NCI-H510A (cell line): ENCODE measurements at places on chromosomes 6 and 20.

- DNase-seq = no peak
These were observed 7.3 kb downstream of the RAET1E start for GRCh38 chr6:149890629-149891045.

GRCh38 chr6:9646342-9647070, 768.4 kb downstream of the TFAP2A start:
- DNase-seq = no peak

GRCh38 chr6:25963426-25964123, 973 bp downstream of the TRIM38 start:
- DNase-seq = peak; percentile 65

GRCh38 chr6:1502041-1502440, 107.7 kb upstream of the FOXC1 start:
- DNase-seq = no peak

DNA sequence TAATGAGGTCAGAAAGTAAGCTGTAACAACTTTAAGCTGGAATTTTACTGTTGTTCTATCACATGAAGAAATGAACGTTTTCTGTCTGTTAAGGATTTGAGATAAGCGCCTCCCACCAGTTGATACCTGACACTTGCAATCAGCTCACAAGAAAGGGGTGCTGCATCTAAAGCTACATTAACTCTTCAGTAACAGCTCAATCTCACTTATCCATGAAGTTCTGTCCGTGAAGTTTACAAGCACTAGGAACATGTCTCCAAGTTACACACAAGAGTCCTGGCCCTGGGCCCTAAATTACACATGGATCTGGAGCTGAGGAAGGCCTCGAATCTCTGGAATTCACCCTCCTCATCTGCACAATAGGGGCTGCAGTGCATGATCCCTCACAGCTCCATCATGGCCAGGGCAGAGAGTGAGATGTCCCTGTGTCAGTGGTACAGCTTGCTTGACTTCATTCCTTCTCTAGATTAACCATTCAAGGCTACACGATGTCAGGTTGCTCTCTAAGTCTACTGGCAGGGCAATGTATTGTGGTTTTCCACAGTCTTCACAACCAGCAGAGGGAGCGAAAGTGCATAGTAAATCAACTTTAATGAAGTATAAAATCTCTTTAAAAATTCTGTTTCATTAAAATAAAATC, 182.4 kb upstream of the MCHR2 start:
- DNase-seq = no peak

DNA sequence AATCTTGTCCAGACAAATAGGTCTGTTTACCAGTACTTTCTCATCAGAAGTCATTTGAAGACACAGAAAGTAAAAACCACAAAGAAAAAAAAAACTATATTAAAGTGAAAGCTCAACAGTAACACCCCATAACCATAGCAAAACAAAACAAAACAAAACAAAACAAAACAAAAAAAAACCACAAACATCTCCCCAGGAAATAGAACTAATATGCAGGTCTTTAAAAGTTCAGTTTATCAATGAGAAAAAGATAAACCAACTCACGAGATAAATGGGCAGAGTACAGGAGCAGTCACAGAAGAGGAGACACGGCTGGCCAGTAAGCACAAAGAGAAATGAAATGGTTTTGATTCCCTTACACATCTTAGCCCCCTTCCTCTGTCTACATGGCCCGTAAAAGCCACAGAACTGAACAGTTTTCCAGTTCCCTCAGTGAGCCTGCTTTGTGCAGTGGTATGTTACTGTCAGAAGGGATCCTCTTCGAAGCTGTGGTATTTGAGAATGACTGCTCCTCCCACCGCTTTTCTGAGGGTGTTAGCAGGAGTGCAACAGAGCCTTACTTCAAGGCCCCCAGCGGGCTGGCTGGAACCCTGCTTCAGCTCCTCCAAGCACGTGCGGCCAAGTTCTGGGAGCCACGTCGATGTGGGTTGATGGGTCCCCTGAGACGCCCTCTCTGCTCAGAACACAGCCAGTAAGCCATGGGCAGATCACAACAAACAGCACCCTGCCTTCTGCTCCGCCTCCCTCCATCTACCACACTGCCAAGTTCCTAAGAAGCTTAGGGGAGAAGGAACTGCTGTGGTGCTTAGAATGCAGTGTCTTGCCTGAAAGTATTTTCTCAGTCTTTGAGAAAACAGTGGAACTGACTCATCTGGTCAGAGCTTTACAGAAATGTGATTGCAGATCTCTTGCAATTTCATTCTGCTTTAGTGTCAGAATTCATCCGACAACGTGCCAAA, 14.0 kb downstream of the UST start:
- DNase-seq = no peak

DNA sequence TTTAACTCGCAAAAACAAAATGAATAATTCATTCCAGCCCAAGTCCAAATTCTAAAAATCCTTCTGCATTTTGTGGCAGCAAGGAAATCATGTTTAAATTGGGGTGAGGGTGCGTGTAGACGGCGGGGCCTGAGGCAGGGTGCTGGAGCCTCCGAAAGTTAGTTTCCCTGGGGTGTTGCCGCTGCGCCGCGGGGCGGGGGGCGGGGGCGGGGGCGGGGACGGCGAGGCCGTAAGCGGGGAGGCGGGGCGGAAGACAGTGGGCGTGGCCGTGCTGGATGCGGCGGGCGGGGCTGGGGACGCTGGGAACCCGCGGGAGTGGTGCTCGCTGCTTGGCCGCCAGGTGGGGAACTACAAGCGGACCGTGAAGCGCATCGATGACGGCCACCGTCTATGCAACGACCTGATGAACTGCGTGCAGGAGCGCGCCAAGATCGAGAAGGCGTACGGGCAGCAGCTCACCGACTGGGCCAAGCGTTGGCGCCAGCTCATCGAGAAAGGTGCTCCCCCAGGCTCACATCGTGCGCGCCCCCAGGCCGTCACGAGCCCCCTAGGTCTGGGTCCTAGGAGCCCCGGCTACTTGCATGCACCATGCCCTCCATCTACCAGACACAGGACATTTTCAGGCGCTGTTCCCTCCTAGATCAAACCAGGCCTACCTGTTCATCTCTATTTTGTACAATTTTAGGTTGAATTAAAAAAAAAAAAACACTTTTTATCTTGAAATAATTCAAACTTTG, 29.0 kb downstream of the SPDEF start:
- peak; percentile 96 for DNase-seq

GRCh38 chr6:10402648-10403311, 12.1 kb downstream of the TFAP2A start:
- DNase-seq = no peak

DNA sequence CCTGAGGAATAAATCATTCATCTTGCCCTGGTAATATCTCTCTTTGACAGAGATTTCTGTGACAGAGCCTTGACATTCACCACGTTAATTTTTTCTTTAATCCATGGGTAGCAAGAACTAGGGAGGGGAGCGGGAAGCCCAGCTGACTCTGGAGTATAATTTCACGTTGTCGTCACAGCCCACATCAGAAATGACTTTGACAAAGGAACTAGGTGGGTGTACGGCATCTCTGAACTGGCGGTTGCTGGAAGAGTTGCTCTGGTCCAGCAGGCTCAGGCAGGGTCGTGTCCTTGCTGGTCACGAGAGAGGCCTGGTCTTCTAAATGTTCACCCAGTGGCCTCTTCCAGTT, 397.1 kb upstream of the CNR1 start:
- no peak for DNase-seq

- no peak for DNase-seq
These were observed 492.4 kb upstream of the CDH4 start for GRCh38 chr20:60759651-60760050.

- DNase-seq = peak; percentile 31
These were observed 43.6 kb downstream of the C6orf15 start for GRCh38 chr6:31068669-31069340.

- DNase-seq = no peak
These were observed 21.3 kb upstream of the CST3 start for GRCh38 chr20:23658989-23659609.

- no peak for DNase-seq
These were observed 6.3 kb downstream of the OSER1 start for GRCh38 chr20:44204156-44204831.

DNA sequence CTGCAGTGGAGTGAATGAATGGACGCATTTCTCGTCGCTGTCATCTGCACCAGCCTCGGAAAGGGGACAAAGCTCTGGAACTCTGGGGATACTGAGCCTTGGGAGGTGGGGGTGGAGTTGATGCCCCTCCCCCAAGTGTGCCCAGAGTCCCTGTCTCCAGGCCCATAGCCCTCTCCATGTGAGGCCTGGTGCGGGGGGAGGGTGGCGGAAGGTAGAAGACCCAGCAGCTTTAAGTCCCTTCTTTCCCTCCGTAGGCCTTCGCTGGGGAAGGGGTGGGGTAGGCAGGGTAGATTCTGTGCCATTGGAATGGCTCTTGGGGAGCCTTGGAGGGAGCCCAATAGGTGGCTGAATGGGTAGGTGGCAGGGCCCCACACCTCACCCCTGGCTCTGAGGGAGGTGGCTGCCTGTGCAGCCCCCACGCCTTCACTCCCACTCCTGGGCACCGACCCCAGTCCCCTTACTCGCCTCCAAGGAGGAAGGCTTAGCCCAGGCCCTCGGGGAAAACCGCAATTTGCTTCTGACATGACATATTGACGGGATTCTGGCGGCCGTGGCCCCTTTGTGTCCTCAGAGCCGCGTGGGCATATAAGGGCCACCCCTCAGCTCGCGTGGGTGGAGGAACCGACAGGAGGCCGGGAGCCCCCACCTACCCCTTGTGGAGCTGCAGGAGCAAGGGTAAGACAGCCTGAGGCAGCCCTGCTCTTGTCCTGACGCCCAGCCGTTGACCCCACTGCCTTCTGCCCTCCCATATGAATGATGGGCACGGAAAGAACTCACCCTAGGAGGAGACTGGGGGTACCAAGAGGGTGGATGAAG, at the start of gene BPIFB3:
TSS of gene BPIFB3 (plus strand) at position 613 of the 816 bp plus-strand sequence. CDS start 1,533 bp downstream, outside the sequence.
- DNase-seq = no peak

GRCh38 chr20:12824328-12825225, 184.2 kb upstream of the SPTLC3 start:
- no peak for DNase-seq

- no peak for DNase-seq
These were observed 18.3 kb downstream of the ARHGAP18 start for GRCh38 chr6:129691709-129692108.

DNA sequence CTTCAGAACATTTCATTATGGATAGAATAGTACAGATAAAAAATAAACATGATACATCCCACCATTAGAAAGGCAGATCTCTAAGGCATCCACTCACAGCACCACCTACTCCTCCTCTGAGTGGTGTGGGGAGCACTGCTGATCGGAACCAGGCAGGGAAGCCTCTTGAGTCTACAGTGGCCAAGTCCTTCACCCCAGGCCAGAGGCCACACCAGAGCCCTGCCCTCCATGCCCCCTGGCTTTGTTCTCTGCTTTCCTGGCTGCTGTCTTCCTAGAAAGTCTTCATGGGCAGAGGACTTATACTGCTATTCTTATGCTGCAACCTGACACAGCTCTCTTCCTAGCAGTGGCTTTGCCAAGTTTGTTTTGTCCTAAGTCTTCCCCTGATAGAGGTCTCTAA, 201.8 kb upstream of the THBS2 start:
- DNase-seq = no peak

DNA sequence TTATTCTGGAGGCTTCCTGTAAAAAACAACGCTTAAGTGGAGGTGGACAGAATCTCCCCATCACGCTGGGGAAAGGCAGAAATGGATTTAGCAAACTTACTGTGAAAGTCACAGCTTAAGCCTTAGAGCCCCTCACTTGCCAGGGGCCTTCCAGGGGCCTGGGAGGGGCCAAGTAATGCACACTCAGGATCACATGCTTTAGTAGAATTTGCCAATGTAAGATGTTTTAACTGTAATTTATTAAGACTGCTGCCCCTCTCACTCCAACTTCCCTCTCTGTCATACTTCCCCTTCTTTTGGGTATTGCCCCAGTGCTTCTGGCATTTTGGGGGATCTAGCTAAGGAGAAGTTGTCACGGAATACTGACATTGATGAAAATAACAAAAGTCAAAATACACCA, 12.6 kb upstream of the ADA start:
- DNase-seq = no peak

DNA sequence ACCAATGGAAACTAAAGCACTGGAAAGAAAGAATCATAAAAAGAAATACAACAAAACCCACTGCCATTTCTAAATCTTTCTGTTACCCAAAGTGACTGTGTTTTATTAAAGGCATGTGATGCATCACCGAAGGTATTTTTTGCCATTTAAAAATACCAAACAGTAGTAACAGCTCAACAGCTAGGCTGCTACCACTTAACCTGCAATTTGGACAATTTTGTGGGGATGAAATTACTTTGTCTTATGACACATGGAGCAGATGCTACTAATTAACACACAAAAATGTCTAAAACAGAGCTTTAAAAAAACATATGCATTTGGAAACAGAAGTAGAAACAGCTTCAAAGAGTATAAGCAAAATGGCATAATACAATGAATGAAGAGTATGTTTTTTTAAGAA, 97.4 kb downstream of the ATXN1 start:
- no peak for DNase-seq

DNA sequence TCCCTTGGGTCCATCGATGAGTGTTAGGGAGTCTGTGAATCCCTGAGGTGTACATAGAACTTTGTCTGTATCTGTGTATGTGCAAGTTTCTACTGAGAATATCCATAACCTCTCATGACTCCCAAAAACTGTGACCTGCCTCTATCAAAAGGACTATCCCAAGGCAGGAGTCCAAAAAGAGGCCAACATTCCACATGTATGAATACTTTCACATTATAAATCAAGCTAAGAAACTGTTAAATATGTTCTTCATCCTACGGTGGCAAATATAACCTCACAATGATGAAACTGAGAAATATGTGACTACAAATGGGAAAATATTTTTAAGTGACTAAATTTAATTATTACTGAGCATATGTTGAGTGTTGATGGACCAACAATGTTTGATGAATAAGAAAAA, 16.1 kb upstream of the STX11 start:
- DNase-seq = no peak

DNA sequence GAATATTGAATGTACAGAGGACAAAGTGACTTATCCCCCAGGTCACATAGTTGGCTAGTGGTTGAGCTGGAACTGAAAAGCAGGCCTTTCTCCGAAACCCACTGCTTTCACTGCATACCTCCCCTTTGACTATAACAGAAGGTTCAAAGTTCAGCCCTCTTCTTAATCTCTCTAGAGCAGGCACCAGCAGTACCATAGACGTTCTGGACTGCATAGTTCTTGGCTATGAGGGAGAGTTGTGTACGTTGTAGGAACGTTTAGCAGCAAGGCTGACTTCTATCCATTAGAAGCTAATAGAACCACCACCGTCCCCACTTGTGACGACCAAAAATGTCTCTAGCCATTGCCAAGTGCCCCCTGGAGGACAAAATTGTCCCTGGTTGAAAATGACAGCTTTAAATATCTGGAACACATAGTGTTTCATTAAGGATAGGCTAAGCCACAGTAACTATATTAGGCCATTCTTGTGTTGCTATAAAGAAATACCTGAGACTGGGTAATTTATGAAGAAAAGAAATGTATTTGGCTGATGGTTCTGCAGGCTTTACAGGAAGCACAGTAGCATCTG, 123.8 kb upstream of the MTHFD1L start:
- no peak for DNase-seq

GRCh38 chr6:33440649-33441309, 13.6 kb upstream of the ZBTB9 start:
- DNase-seq = no peak

- DNase-seq = no peak
These were observed 63.7 kb upstream of the SHLD1 start for GRCh38 chr20:5686384-5687105.

GRCh38 chr6:99589290-99589672, 17.4 kb upstream of the PRDM13 start:
- DNase-seq = no peak
